ENCODE measurements at places on chromosomes 4 and X.
A peak's percentile ranks its signal among the peaks of the same experiment; 100 is the strongest.

GRCh38 chr4:3873408-3874027, 107.3 kb downstream of the ADRA2C start:
- DNase-seq = no peak

- DNase-seq = no peak
These were observed 253.9 kb downstream of the ANK2 start for GRCh38 chr4:113303315-113303714.

DNA sequence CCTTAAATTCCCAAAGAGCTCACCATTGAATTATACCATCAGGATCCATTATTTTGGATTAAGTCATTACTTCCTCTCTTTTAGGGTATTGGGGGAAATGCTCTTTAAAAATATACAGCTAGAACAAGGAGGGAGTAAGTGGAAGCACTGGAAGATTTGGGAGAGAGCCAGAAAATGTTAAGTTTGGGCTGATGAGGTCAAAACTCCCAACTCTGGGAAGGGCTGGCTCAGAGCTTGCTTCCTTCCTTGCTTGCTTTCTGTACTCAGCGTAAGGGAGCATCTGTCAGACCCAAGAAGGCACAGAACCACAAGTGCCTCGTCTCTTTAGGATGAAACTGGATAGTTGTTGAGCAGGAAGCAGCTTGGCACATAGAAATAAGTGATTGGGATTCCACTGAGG, 138.2 kb downstream of the GUCY2F start:
- no peak for DNase-seq

- no peak for DNase-seq
These were observed 23.4 kb downstream of the SMS start for GRCh38 chrX:21963731-21964405.

DNA sequence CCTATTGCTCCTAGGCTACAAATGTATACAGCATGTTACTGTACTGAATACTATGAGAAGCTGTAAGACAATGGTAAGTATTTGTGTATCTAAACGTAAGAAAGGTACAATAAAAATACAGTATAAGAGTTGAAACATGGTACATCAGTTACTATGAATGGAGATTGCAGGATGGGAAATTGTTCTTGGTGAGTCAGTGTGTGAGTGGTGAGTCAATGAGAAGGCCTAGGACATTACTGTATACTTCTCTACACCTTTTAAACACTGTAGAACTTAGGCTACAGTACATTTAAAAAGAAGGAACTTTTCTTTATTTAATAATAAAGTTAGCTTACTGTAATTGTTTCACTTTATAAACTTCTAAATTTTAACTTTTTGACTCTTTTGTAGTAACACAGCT, 2603.2 kb downstream of the PCDH7 start:
- no peak for DNase-seq

- DNase-seq = peak; percentile 50
These were observed 293.4 kb upstream of the NR3C2 start for GRCh38 chr4:148735432-148736155.

DNA sequence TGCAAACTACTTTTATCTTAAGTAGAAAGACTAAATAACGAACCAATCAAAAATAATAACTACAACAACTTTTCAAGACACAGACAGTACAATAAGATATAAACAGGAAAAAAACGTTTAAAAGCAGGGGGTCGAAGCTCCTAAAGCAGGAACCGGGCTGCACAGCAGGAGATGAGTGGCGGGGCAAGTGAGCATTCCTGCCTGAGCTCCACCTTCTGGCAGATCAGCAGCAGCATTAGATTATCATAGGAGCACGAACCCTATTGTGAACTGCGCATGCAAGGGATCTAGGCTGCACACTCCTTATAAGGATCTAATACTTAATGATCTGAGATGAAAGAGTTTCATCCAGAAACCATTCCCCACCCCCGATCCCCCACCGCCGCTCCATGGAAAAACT, 146.2 kb downstream of the TEX11 start:
- DNase-seq = no peak

- no peak for DNase-seq
These were observed 10.9 kb downstream of the DLG3 start for GRCh38 chrX:70455366-70456202.

- no peak for DNase-seq
These were observed 63.0 kb upstream of the HHIP start for GRCh38 chr4:144582975-144583374.

GRCh38 chr4:84498935-84499623, at the start of gene NKX6-1:
NKX6-1 (minus strand) TSS chr4:84499292; CDS start chr4:84498228, 1,064 bp downstream.
- no peak for DNase-seq

GRCh38 chr4:41709844-41710481, 38.6 kb downstream of the PHOX2B start:
- no peak for DNase-seq

GRCh38 chrX:13074297-13075262, 30.2 kb upstream of the FAM9C start:
- DNase-seq = no peak

DNA sequence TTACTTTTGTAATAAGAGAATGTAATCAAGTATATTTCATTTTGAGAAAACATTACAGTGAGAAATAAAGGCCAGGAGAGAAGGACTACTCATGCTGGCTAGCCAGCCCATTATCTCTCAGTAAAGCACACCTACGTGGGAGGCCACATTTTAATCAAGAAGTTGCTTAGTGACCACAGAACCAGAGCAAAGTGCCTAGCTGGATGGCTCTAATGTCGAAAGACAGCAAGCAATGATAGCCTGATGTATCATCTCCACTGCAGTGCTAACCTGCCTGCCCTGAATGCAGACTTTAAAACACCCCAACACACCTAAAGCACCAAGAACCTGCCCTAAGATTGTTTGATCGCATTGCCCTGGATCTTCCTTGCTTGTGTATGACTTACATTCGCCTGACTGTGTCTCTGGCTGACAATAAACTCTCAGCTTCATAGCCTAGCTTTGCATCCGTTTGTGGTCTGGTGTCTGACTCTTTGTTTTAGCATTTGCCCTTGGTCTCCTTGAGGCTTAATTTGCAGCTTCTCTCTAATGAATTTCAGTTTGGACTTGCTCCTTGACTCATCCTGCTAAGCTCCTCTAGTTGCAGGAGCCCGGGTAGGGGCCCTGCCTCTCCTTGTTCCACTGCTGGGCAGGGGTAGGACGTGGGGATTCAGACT, 31.4 kb upstream of the SOWAHD start:
- DNase-seq = peak; percentile 36

DNA sequence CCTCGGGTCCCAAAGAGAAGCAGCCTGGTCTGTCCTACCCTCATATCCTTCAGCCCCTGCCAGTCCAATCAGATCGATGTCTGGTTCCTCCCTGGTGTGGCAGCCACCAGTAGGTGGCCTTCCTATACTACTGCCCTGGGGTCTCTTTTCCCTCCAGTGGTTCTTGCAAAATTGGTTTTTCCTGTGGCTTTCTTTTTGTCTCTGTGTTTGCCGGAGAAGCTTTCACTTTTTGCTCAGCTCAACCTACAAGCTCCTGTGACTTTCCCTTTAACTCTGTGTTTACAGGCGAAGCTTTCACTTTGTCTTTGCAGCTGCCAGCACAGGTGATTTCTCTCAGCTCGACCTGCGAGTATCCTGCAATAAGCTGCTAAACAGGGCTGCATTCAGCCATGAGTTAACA, 46.8 kb downstream of the UGT2A3 start:
- DNase-seq = no peak

DNA sequence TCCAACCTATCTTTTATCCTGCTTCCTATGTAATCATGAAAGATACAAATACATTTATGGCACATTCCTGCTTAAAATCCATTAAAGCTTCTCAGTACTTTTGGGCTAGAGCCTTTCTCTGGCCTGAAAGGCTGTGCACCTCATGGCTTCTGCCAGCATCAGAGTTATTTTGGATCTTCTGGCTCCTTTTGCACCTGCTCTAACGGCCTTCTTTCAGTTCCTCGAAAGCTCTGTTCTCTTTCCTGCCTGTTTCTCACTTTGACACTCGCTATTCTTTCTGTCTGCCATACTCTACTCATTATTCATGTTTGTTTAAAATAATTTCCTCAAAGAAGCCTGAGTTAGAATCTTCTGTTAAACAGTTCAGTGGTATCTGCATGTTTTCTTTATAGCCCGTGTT, 86.0 kb downstream of the LRP2BP start:
- DNase-seq = no peak

DNA sequence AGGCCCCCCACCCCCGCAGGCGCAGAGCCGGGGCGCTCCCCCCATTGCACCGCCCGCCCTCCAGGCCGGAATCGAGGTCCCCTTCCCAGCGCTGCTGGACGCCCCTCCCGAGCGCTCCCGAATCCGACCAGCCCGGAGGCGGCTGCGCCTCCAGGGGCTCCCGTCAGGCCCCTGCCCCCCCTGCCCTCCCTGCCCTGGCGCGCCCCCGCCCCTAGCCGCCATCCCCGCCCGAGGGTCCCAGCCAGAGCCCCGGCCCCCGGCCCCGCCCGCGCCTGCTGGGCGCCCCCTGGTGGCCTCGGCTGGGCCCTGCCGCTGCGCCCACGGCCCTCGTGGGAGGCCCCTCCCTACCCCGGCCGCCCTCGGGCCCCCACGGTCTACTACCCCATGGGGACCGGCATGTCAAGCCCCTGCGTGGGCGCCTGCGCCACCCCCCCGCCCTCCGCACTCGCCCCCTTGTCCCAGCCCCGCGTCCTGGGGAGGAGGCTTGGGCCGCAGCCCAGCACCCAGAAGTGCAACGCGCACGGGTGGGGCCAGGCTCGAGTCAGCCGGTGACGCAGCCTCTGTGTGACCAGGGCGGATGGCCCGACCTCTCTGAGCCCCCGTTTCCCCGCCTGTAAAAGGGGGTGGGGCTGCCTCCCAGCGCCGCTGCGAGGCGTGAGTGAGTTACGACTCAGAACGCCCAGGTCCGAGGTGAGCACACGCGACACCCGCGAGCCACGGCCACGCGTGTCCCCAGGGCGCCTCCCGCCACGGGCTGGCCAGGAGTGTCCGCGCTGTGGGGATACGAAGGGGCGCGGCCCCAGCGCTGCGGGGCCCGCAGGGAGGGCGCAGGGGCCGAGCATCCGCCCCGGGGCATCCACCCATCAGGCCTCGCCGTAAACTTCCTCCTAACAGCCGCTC, 104.9 kb downstream of the FAM53A start:
- DNase-seq = peak; percentile 61

- DNase-seq = no peak
These were observed 46.0 kb upstream of the MAGED1 start for GRCh38 chrX:51847463-51847862.

DNA sequence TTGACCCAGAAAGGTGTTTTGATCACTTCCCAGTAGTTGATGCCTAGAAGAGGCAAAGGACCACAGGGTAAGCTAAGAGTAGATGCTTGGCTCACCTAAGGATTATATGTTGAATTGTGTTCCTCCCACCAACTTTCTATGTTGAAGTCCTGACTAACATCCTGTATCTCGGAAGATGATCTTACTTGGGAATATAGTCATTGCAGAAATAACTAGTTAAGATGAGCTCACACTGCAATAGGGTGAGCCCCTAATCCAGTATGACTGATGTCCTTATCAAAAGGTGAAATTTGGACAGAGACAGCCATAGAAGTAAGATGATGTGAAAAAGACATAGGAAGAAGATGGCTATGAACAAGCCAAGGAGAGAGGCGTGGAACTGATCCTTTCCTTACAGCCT, 3.3 kb upstream of the HMGB2 start:
- no peak for DNase-seq

GRCh38 chr4:5845035-5845905, 47.6 kb downstream of the CRMP1 start:
- DNase-seq = no peak

GRCh38 chr4:15738877-15739276, 36.0 kb downstream of the BST1 start:
- no peak for DNase-seq

DNA sequence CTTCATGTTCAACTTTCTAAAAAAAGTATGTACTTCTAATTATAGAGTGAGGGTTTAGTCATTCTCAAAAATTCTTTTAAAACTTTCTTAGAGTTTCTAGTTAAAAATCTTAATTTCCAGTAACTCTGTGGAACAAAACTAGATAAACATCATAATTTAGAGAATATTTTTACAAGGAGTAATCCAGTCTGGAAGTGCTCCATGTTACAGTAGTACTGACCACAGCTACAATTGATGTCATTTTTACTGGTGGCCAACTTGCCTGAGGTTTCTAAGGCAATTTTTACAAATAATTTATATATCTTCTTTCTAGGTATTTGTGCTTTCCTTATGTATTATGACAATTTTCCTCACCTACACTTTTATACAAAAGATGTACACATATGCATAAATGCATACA, 490.4 kb downstream of the CENPC start:
- no peak for DNase-seq

GRCh38 chr4:94534401-94535312, 82.9 kb downstream of the PDLIM5 start:
- DNase-seq = no peak

DNA sequence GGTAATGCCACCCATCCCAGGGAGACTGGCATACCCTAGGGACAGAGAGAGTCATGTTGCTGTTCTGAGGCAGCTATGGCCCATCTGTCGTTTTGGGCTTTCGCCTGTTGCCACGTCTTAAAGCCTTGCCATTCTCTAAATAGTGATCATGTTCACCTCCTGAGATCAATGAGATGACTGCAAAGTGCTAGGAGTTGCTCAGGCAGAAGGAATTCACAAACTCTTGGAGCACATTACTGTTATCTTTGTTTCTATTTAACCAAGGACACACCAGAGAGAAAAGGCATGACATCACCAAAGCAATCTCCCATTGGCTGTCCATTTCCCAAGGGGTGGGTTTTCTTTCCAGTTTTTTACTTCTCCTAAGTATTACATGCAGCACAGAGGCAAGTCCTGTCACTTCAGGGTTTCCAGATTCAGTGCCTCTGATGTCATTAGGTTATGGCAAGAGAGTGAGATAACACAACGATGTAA, 37.1 kb upstream of the SETD7 start:
- DNase-seq = no peak

GRCh38 chrX:48883729-48884128, 13.8 kb downstream of the TIMM17B start:
- DNase-seq = no peak

- DNase-seq = peak; percentile 13
These were observed 1.6 kb upstream of the SETD7 start for GRCh38 chr4:139557556-139558110.

- no peak for DNase-seq
These were observed 241.3 kb downstream of the CFAP299 start for GRCh38 chr4:80576796-80577195.

DNA sequence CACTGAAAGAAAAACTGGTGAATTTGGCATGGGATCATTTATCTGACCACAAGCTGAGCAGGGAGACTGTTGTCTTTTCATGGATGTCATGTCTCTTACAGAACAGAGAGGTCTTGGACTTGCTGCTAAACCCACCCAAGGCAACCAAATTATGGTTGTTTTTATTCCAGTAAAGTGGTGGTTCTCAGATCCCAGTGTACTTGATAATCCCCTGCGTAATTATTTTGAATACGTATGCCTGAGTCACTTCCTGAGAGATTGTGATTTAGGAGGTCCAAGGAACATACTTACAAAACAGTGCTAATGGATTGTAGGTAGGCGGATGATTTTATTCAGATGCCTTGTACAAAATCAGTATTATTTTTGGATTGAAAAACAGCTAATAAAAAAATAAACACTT, 585.6 kb downstream of the IL1RAPL1 start:
- DNase-seq = no peak

- DNase-seq = no peak
These were observed 27.3 kb downstream of the KLHL15 start for GRCh38 chrX:23999671-24000070.

GRCh38 chr4:119212964-119213606, 572 bp downstream of the USP53 start:
- DNase-seq = peak; percentile 71

Data from activated CD4-positive, alpha-beta T cell treated with anti-CD3 and anti-CD28 coated beads, Interleukin-2, Interleukin-4, amounts not matched to agents 100 ng/mL and 50 ng/mL, durations not matched to agents 16 hours and 8 hours (primary cell).